ENCODE measurements at places on chromosomes 5 and 9.

DNA sequence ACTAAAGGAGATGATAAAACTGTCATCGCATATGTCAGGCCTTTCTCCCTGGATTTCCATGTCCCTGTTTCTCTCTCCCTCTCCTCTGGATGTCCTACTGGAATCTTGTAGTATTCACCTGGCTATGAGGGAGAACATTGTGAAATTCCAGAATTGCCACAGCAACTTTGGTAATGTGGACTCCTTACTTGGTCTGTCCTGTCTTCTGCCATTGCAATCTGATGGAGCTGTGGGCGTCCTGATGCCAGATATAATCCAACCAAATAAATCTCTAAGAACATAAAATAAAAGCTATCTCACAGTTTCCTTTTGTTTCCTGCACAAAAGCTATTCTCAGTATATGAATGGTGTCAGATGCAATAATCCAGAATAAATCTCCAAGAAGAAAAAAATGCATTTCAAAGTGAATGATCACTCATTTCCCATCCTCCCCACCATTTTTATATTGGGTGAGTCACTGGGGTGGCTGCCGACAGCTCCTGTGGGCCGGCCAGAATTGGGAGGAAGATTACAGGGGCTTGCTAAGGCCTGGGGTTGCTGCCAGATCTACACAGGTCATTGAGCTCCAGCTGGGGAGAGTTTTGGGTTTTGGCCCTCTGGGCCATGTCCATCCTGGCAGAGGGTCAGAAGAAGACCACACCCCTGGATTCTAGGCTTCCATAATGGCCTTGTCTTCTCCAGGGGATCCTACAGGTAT lies 160.7 kb upstream of the PITX1 start:
- peak; percentile 48 for DNase-seq

DNA sequence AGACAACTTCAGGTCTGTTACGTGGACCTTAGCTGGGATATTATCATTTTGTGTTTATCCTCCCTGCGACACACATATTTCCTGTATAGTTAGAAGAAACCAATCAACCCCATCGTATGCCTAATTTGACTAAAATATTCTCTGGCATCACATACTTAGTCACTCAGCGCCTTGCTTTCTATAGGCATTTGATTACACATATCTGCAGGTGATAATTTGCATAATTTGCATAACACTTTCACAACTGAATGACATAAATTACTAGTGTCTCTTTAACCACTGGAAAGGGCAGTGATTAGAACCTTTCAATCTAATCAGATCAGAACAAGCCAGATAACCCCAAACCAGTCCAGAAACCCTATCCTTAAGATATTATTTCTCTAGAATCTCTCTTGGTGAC lies 390.2 kb downstream of the TLR4 start:
- DNase-seq: no peak

DNA sequence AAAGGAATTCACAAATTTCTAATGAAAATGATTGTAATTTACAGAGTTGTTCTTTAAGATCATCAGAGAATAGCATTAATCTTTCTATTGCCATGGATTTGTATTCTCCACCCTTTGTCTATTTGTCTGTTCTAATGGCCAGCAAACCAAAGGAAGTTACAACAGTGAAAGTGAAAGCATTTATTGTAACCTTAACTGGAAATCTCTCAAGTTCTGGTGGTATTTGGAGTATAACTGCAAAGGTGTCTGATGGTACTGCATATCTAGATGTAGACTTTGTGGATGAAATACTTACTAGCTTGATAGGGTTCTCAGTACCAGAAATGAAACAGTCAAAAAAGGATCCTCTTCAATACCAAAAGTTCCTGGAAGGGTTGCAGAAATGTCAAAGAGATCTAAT lies 21.7 kb downstream of the RMI1 start:
- DNase-seq: peak; percentile 32

DNA sequence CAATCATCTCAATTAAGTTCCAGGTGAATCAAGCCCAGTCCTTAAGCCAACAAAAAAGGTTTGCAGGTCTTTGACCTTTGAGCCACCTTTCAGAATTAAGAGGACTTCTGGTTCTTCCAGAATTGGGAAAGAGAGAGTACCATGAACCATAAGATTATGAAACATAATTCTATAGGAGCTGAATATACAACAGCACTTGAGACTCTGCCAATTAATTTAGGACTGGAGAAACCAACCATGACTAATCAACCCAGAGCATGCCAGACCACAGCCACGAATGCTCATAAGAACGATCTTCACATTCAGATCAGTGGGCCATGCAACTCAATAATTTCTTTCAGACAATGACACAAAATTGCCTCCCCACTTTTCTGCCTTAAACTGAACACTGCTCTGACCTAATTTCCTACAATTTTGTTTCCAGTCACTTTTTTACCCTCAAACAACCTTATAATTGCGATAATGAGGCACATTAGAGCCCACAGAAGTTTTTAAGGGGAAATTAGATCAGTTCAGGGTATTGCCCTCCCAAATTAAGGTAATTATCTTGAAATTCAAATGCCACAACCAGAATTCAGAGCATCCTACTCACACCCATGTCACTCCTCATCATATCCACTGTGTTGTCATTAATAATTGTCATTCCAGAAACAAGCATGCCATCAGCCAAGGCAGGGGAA lies 213.4 kb downstream of the ATPSCKMT start:
- DNase-seq: peak; percentile 78

DNA sequence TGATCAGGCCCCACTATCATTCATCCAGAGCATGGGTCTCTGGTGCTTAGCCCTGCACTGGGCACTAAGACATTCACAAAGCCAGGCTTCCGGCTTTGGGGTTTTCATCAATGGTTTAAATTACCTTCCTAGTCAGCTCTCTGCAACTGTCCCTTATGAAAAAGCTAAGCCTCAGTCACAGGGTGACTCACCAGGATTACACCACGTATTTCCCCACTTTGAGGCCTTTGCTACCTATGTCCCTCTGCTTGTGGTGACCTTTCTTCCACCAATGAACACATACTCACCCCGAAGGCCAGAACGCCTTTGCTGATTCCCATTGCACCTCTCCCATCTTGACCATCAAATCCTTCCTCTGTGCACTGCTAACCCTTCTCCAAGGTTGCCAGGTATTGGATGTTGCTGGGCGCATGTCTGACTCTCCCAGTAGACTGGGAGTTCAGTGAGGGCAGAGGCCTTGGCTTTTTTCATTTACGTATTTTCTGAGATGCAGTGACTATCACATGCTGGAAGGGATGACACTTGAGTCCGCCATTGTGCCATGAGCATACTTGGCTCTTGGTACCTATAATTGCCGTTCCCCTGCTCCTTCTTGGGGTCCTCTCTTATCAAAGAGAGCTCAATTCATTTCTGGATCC lies 58.7 kb upstream of the TNFSF8 start:
- peak; percentile 17 for DNase-seq

GRCh38 chr9:101226803-101227202 lies 158.0 kb downstream of the BAAT start:
- no peak for DNase-seq

DNA sequence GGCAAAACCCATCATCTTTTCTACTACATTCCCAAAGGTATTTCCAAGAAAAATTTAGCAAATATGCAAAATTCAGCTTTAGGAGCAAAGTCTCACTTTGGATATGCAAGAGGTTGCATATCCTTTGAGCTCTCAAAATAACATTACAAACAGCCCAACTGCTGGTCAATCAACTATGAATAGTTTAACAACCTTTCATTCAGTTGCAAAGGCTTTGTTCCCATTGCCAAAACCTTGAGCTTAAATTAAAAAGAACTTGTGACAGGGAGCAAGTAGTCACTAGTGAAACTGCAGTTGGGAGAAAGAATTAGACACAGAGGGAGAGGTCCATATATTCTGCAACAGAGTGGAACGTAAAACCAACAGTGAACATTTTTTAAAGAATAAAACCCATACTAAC lies 8.8 kb downstream of the ZNF608 start:
- no peak for DNase-seq

Measured in fibroblast of lung (primary cell).